ENCODE measurements at places on chromosomes 3 and 15.

GRCh38 chr15:60571008-60571420 lies 92.1 kb upstream of the ICE2 start:
- no peak for DNase-seq

- no peak for DNase-seq
Measured at GRCh38 chr15:49675041-49675440, 54.2 kb downstream of the DTWD1 start.

GRCh38 chr3:23659274-23659673 lies 146.5 kb upstream of the UBE2E1 start:
- DNase-seq, result no peak

DNA sequence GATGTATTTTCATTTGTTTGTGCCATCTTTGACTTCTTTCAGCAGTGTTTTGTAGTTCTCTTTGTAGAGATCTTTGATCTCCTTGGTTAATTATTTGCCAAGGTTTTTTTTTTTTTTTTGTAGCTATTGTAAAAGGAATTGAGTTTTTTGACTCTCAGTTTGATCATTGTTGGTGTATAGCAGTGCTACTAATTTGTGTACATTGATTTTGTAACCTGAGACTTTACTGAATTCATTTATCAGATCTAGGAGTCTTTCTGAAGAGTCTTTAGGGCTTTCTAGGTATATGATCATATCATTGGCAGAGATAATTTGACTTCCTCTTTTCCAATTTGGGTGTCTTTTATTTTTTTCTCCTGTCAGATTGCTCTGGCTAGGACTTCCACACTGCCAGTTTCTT lies 42.2 kb upstream of the POMGNT2 start:
- DNase-seq, result no peak

DNA sequence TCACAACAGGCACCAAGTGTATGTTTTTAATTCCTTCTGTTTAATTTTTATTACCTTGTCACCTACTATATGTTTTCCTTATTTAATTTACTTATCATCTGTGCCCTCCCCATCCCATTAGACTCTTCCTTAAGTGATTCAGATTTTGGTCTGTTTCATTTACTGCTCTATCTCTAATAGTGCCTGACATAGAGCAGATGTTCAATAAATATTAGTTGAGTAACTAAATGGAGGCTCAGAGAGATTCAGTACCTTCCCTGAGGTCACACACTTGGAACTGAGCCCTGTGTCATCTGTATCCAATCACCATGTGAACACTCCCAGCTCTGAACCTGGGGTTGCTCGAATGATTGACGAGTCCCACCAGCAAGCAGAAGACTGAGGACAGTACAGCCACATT lies 318.1 kb upstream of the WNT5A start:
- DNase-seq, result no peak

DNA sequence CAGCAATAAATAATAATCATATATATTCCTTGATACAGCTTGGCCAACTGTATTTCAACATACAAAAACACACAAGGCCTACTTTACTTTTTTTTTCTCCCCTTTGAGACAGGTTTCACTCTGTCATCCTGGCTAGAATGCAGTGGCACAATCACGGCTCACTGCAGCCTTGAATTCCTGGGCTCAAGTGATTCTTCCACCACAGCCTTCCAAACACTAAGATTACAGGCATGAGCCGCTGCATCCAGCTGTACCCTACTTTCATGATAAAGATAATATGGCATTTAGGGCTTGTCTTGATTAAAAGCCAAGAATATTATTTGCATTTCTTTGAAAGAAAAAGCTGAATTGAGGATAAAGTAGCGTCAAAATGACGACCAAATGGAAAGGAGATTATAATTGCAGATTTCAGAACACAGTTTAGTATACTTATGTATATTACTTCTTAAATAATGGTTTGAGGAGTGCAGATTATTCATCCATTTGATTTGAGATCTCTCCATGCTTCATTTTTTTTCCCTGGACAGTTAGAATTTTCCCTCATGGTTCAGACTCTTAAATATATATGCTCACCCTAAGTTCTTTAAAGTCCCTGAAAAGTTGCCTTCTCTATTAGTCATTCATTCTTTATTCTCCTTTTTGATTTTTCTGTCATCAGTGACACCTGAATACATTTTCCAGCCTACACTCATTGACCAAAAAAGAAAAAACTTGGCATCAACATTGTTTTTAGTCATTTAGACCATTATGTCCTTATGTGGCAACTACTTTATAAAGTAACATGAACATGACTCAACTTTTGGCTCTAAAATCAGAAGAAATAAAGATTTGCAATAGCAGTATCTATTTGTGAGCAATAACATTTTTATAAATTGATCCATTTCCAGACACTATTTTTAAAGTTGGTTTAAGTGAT lies 48.5 kb upstream of the MLF1 start:
- no peak for DNase-seq

DNA sequence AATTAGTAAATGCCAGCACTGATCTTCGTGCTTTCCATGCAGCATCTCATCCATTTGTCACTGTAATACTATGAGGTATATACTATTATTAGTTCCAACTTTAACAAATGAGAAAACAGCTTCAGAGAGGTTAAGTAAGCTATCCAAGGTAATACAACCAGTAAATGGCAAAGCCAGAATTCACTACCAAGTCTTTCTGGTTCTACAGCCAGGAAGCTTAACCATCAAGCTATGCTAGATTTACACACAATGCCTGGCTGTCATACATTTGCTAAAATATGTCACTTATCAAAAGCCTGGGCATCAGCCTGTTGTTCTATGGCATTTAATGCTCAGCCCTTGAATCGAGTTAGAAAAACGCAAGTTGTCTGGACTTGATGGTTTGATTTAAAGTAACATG lies 32.6 kb downstream of the TMOD2 start:
- no peak for DNase-seq

GRCh38 chr3:51622868-51623267 lies 48.2 kb upstream of the TEX264 start:
- no peak for DNase-seq

- no peak for DNase-seq
Measured at GRCh38 chr3:191356631-191357439, 26.5 kb upstream of the UTS2B start.

DNA sequence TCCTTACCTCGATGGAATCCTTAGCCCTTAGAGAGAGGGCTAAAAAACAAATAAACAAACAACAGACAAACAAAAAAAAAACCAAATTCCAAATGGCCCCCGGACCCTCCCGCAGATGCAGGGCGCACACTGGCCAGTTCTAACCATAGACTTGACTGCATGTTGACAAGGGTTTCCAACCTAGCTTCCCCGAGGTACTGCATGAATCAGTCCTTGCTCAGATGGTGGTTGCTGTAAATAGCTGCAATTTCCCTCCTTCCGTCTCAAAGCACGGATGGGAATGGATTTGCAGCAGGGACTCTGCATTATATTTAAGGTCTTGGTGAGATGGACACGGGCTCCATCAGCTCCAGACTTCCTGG lies 162.8 kb downstream of the CD47 start:
- DNase-seq, result peak; percentile 55

- no peak for DNase-seq
Measured at GRCh38 chr15:31607656-31608055, 281.0 kb downstream of the KLF13 start.
